ENCODE measurements at places on chromosomes 4 and X. TPM values are rescaled to one million over a fixed set of nuclear protein-coding genes. Genes with fewer than 3 reads are reported as not detected.
A peak's percentile ranks its signal among the peaks of the same experiment; 100 is the strongest.

DNA sequence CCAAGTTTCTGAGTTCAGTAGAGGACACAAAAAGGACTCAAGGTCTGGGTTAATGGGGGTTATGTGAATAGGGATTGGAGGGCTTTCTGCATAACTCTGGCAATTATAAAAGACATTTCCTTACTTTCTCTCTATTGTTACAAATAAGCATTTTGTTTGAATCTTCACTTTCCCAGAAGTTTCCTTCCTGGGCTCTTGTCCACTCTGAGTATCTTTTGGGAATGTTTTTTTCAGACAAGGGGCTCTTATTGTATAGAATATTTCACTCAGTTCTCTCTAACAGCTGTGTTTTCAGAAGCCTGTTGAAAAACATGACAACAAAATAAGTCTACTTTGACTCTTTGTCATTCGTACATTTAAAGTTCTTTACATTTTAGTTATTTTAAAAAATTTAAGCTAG, 57.6 kb upstream of the MAP9 start:
- DNase-seq = no peak

- DNase-seq = no peak
Observed at GRCh38 chr4:83440899-83441298, 14.7 kb downstream of the HELQ start.

DNA sequence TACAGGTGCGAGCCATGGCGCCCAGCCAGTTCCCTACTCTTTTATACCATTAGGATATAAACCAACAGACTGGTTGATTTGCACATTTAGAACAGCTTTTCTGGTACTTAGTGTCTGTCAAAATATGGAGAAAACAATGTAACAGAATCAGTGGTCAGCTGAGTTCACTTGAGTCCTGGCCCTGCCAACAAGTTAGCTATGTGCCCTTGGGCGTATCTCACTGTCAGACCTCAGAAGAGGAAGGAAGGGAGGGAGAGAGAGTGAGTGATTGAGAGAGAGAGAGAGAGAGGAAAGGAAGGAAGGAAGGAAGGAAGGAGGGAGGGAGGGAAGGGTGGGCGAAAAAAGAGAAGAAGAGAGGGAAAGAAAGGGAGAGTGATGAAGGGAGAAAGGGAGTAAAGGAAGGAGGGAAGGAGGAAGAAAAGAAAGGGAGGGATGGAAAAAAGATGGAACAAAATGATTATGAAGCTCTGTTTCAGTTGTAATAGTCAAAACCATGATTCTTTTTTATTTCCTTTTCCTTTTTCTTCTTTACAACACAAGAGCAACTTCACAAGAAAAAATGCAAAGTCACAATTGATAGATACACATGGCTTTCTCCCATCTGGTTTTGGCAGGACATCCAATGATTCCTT, 55.7 kb upstream of the PDGFRA start:
- no peak for DNase-seq

The OTC gene
- total RNA-seq = 2.5 TPM

The EVC2 gene
- total RNA-seq = 4.7 TPM

The CT45A1 gene
- not detected for total RNA-seq

The SPANXB1 gene
- not detected for total RNA-seq

DNA sequence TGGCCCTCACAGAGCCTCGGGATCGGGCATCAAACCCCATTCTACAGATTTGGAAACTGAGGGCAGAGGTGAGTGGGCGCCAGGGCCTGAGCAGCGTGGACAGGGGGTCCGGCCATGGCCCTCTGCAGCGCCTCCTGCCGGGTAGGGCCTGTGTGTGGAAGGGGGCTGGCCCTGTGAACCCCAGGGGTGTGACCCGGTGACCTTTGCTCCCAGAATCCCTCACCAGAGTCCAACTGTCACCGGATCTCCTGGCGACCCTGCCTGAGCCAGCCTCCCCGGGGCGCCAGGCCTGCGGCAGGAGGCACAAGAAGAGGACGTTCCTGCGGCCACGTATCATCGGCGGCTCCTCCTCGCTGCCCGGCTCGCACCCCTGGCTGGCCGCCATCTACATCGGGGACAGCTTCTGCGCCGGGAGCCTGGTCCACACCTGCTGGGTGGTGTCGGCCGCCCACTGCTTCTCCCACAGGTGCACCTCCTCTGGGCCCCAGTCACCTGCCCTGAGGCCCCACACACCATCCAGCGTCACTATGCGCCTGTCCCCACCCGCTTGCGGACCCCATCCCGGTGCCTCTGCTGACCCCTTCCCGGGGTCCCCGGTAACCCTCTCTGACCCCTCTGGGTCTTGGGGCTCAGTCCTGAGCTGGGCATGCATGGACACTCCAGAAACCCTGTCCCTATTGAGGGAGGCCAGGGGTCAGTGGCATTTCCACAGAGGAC, 4.2 kb downstream of the HGFAC start:
- peak; percentile 83 for DNase-seq

The ACE2 gene
- total RNA-seq = not detected

GRCh38 chr4:40934676-40935075, 184.9 kb downstream of the NSUN7 start:
- no peak for DNase-seq

GRCh38 chr4:155774033-155774432, 15.2 kb downstream of the GUCY1B1 start:
- DNase-seq = no peak

- no peak for DNase-seq
Observed at GRCh38 chr4:121739575-121739974, 25.4 kb downstream of the SMIM43 start.

The KLKB1 gene
- total RNA-seq = 1.5 TPM

GRCh38 chrX:101925733-101926132, 6.1 kb downstream of the ZMAT1 start:
- no peak for DNase-seq

The LGI2 gene
- 0.69 TPM for total RNA-seq

The PDZD11 gene
- 12.1 TPM for total RNA-seq

DNA sequence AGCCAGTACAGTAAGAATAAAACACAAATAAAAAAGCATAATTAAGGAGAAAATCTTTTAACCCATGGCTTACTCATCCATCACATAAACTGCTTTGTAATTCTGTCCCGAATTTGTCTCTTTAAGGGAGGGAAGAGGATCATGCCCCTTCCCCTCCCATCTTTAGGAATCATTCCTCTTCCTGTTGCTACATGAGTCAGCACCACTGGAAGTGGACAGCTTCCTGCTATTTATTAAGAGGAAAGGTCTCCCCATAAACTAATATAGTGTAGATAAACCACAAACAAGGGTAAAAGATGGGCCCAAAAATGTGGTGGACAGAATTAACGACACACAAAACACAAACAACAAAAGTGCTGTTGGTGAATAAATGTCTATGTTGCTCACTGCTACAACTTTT, 75.8 kb downstream of the PPP3CA start:
- DNase-seq = no peak

The CNGA1 gene
- total RNA-seq = not detected

DNA sequence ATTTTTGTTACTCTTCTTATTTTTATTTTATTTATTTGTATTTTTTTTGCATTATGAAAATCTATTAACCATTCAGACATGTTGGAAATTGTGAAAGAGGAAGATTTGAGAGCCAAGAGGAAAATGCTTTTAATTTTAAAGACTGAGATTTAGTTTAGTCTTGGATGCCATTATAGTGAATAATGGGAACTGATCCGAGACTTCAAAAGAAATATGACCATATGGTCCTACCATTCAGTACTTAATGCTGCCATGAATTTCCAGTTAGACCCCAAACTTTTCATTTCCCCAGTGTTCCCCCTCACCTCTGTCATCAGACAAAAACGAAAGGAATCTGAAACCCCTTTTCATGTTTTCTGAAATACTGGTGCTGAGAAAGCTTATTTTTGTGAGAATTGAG, 95.5 kb downstream of the TENM3 start:
- DNase-seq = no peak

DNA sequence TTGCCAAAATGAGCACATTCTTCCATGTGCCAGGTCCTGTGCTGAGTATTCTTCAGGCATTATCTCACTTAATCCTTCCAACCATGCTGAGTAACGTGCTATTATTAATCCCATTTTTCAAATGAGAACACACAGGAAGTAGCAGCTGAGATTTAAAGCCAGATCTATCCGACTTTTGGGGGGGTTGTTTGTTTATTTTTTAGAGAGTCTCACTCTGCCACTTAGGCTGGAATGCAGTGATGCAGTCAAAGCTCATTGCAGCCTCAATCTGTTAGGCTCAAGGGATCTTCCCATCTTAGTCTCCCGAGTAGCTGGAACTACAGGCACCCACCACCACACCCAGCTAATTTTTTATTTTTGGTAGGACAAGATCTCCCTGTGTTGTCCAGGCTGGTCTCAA, 55.5 kb upstream of the TRIM2 start:
- DNase-seq = no peak

- DNase-seq = no peak
Observed at GRCh38 chrX:13898083-13898482, 81.2 kb upstream of the GPM6B start.

DNA sequence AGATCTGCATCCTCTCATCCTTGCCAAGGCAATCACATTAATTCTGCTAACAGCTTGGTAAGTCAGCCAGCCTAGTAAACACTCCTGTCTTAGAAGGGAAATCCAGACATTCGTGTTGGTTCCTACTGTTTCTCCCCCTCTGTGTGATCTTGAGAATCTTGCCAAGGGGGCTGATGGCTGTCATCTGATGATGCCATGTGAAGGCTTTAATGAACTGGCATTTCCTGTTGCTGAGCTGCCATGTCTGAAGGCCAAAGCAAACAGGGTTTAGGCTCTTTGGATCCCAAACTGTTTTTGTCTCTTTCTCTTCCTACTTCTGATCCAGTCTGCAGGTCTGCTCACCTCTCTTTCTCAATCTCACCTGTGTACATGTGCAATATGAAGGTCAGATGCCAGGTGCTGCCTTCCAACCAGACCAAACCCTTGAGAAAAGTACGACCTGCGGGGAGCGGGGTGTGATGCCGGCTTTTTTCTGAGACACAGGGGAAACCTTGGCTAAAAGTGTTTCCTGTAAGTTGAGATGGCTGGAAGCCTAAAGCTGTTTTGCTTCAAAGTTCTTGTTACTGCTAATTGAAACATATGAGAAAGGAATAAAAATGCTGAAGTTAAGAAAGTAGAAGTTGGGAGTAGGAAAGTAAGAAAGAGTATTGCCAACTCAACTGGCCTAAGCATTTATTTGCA, 532.9 kb downstream of the ANKRD50 start:
- DNase-seq = no peak

DNA sequence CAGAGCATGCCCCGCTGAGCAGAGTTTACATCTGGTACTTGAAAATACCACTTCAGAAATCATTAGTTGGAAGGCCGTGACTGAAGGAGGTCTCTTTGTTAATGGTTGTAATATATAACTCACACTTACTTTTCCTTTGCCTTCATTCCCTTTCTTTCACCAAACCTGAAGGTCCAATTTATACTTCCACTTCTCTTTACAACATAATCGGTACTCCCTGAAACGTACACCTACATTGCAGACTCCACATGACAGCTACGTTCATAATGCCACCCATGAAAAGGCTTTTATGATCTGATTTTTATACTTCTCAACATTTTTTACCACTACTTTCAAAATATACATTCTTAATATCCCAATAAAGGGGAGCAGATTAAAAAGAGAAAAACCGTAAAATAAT, 298.7 kb downstream of the C4orf33 start:
- DNase-seq = no peak

The TREX2 gene
- 0.97 TPM for total RNA-seq

GRCh38 chrX:95860127-95860526, 824.5 kb upstream of the DIAPH2 start:
- DNase-seq = no peak

- DNase-seq = no peak
Observed at GRCh38 chrX:50971395-50971794, 60.9 kb downstream of the BMP15 start.

DNA sequence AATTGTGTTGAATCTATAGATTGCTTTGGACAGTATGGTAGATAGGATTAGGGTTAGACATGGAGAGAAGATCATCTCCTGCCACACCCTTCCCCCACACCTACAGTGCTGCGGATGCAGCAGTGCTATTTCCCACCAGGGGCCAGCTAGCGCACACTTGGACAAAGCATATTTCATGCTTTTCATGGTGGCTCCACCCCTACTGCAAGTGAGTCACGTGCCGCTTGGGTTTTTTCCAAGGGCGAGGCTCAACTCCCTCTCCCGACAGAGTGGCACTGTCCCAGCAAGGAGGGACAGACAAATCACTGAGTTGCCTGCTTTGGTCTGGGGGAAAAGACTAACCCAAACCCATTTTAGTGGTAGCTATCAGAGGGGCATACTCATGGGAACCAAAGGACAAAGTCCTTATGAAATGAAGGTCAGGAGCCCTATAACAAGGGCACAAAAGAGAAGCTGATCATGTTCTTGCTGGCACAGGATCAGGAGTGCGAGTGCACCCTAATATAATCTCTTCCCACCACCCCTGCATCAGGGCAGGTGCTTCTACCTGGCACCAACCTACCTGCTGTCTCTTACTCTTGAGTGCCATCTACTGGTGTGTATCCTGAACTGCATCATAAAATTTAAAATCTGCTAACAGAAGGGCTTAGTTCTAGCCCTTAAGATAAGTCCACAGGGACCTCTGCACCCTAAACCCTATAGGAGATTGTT, 55.1 kb upstream of the PGAM4 start:
- DNase-seq = no peak

The UGT2B11 gene
- total RNA-seq = not detected

GRCh38 chr4:170497112-170497511, 407.4 kb upstream of the AADAT start:
- no peak for DNase-seq

The CXorf49B gene
- not detected for total RNA-seq

DNA sequence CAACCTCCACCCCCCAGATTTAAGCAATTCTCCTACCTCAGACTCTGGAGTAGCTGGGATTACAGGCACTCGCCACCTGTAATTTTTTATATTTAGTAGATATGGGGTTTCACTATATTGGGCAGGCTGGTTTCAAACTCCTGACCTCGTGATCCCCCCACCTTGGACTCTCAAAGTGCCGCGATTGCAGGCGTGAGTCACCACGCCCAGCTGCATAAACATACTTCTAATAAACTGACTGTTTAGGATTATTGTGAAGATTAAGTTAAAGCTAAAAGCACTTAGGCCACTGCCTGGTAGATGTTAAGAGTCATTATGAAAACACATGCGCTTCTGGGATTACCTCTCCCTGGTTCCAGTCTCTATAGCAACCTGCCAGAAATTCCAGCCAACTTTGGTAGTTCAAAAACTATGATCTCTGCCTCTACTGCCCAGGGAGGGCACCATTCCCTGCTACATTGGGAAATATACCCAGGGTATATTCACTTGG, 30.2 kb upstream of the GRIA3 start:
- no peak for DNase-seq

The MAGEC3 gene
- total RNA-seq = not detected

GRCh38 chr4:124118061-124118460, 594.5 kb downstream of the ANKRD50 start:
- DNase-seq = no peak

- DNase-seq = no peak
Observed at GRCh38 chr4:41819621-41820020, 71.1 kb upstream of the PHOX2B start.

Measured in upper lobe of left lung (tissue), 6 donors.